ENCODE measurements at places on chromosomes 3 and 15.

DNA sequence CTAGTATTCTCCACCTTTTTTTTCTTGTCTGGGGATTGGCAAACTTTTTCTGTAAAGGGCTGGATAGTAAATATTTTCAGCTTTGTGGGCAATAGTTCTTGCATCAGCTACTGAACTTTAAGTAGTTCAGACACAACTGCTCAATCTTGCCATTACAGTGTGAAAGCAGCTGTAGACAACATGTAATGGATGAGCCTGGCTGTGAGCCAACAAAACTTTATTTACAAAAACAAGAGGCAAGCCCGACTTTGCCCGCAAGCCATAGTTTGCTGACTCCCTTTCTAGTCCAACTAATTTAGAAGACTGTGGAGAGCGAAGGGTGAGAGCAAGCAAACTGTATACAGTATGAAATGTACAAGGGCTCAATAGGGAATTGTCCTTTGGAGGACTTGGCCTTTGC, 6.2 kb downstream of the FRMD4B start:
- DNase-seq, result no peak

DNA sequence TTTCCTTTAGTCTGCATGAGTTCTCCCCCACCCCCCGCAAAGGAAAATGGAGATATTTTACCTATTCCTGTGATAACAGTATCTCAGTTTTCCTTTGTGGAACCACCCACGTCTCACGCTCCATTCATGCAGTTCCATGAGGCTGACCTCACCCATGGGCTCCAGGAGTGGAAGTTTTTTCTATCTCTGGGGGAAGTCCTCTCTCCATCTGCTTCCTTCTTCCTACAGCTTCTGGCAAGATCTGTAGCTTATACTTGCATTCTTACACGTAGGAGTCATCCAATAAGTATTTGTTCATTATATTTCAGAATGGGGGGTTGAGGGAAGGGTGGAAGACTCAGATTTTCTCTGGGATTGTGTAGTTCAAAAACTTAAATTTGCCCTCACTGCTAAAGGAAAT, 5.8 kb upstream of the GLCE start:
- DNase-seq, result no peak

DNA sequence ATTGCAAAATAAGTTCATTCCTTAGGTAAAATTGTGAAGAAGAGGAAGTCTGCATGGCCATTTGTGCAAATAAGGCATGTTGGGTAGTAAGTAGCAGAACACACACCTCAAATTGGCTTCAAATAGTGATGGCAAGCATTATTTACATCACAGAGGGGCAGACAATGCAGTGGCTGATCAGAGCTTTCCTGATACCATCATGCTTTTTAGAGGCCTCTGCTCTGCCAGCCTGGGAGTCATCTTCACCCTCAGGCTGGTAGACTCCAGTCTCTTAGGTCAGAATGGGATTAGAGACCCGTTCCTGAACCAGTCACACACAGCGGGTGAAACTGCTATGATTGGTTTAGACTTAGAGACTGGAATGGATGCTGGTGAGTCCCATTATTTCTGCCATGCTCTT, 396.0 kb upstream of the MCTP2 start:
- no peak for DNase-seq

DNA sequence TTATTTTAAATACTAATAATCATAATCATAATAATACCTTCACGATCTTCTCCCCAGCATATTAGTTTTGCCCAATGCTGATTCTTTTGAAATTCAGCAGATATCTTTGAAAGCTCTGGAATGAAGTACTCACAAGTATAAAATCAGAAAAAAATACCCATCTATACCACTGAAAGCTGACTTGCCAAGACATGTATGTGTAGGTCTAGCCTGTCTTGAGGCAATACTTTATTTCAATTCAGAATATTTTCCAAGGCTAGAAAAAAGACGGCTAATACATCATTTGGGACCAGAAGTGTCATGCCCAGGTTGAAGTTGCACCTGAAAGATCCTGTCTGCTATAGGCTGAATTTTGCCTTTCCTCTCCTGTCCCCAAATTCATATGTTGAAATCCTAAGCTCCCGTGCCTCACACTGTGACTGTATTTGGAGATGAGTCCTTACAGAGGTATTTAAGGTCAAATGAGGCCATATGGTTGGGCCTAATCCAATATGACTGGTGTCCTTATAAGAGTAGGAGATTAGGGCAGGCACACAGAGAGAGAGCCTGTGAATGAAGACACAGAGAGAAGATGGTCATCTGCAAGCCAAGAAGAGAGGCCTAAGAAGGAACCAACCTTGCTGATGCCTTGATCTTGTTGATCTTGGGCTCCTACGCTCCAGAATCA, 255.9 kb upstream of the CMC1 start:
- DNase-seq, result no peak

- DNase-seq, result no peak
Measured at GRCh38 chr3:195405651-195406050, 37.2 kb downstream of the ACAP2 start.

GRCh38 chr3:159766563-159767185, 222.0 kb upstream of the IL12A start:
- DNase-seq, result peak; percentile 33

- DNase-seq, result no peak
Measured at GRCh38 chr3:46378426-46378942, 7.7 kb downstream of the CCR5 start.

- DNase-seq, result no peak
Measured at GRCh38 chr15:86870846-86871245, 791.2 kb downstream of the AGBL1 start.

GRCh38 chr3:23698652-23699313, 107.0 kb upstream of the UBE2E1 start:
- no peak for DNase-seq

DNA sequence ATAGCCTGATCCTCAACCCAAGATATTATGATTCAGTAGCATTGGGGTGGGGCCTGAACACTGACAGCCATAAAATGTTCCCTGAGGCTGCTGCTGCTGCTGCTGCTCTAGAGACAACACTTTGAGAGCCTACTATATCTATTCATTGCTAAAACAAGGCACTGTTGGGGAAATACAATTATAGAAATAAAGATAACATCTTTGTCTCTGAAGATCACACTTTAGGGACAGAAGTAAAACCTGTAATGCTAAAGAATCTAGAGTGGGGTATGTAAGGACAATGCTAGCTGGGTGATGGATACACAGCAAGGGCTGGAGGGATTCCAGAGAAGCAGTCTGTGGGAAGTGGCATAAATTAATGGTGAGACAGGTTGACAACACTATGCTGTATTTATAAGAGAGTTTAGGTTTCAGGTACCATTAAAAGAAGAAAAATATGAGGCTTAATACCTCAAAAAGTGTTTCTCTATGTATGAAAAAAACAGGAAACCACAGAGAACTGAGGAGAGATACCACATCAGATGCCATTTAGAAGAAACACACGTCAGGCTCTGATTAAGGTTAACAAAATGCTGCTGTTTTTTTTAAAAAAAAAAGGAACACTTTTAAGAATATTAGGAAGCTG, 115.9 kb downstream of the CBLB start:
- no peak for DNase-seq

DNA sequence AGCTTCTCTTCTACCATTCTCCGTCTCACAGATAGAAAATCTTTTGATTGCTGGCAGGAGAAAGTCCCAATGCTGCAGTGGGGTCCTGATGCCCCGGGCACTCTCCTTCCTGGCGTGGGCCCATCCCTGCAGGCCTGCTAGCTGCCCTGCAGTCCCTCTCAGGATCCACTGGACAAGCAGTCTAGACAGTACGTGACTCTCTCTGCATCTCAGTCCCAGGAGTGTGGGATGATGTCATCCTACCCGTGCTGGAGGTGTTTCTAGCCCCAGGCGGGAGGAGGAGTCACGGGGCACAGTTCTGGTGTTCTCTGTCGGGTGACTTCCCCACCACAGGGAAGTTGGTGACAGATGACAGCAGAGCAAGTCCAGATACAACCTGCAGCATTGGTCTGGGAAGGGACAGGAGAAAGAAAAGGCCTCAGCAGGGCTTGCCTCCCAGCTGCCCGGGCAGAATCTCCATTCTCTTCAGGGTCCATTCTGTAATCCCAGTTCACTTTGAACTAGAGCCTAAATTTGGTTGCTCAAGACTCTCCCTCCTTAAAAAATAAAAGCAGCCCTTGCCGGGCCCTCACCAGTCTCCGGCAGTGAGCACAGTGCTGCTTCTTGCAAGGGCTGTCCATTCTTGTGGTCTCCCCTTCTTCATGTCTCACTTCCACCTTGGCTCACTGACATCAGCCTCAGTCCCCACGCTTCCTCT, 30.6 kb downstream of the SLC28A1 start:
- DNase-seq, result peak; percentile 87

GRCh38 chr15:85380812-85381642, 624 bp downstream of the AKAP13 start:
- peak; percentile 28 for DNase-seq

DNA sequence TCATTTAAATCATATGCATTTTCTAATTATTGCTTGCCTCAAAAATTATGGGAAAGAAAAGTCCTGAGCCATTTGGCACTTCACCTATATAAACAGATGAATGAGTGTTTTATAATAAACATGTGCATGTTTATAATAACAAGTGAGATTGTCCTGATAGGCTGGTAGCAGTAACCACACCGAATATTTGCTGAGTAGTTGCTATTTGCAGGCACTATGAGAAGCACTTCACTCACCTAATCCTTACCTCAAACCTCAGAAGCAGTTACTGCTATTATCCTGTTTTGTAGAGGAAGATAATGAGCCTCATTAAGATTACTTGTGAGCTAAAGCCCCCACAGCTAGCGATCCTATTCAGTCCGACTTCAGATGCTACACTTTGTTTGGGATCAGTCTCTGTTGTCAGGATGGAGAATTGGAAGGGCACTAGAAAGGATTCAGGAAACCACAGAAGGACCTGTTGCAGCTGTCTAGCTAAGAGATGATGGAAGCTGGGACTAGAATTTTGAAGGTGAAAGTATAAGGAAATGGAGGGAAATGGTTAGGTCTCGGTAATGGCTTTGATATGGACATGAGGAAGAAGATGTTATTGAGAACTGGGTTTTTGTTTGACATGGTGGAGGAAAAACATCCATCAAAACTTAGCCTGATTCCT, 28.4 kb upstream of the MAGI1 start:
- no peak for DNase-seq

DNA sequence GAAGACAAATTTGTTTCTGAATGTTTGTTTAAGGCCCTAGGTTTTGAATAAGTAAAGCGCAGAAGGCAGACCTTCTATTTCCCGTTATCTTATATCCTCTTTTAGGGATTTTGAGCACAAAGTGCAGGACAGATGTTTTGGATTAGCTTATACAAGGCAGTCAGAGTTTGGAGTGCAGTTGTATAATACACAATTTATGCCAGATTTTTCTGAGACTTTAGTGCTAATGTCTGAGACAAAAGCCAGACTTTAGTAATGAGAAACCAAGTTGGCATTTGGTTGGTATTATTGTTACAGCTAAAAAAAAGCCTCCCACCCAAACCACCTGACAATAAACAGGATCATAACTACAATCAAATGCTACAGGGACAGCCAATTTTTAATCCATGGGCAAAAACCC, 309.9 kb upstream of the SATB1 start:
- no peak for DNase-seq

- DNase-seq, result no peak
Measured at GRCh38 chr3:51891242-51892039, 11.7 kb downstream of the IQCF1 start.

DNA sequence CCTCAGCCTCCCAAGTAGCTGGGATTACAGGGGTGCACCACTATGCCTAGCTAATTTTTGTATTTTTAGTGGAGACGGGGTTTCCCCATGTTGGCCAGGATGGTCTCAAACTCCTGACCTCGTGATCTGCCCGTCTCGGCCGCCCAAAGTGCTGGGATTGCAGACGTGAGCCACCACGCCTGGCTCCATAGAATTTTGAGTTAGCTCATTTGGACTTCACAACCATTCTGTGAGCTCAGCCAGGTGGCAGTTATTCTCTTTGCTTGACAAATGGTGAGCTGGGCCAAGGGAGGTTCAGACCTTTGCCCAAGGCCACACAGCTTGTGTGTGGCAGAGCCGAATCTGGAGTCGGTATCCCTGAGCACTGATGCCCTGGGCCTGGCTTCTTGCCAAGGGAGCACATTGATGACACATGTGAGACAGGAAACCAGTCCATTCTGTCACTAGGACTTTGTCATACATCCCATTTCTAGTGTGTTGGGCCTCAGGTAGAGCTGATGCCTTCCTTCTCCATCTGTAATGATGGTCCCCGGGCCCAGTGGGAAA, 17.6 kb downstream of the PODXL2 start:
- DNase-seq, result no peak

Measured in NCI-H774 (cell line).